EL (cell line): ENCODE measurements at places on chromosomes 6 and 20.

DNA sequence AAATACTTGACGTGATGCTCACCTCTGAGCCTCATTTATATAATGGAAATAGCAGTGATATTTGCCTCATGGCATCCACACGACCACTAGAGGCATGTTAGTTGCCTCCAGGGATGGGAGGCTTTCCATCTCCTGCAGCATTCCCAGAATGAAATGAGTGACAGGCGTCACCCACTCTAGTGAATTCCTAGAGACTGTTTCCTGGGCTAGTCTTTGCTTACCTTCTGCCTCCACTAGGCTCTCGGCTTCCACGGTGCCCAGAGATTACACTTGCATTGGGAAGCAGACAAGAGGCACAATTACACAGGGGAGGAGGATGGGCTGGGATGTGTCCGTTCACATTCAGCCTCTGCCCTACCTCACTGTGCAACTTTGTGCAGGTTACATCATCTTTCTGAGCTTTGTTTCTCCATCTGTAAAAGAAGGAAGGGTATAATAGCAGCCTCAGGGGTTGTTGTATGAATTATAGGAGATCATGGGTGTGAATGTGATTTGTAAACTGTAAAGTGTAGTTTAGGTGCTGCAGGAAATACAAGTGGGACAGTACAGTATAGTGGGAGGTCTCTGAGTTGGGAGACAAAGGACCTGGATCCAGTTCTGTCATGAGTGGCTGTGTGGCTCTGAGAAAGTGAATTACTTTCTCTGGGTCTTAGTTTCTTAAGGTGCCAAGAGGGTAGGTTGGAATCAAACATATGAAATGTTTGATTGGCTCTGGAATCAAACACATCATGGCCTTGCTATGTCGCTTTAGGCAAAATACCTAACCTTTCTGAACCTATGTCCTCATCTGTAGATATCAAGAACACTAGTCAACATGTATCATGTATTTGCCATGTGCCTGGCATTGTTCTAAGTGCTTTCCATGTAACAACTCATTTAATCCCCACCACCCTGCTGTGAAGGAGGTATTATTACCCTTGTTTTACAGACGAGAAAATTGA is 3.6 kb upstream of the VSTM2L start:
- no peak for DNase-seq

- DNase-seq = no peak
Measured at GRCh38 chr6:43823390-43823789, 53.4 kb downstream of the VEGFA start.

GRCh38 chr6:137399881-137400443 is 94.2 kb downstream of the OLIG3 start:
- DNase-seq = no peak

DNA sequence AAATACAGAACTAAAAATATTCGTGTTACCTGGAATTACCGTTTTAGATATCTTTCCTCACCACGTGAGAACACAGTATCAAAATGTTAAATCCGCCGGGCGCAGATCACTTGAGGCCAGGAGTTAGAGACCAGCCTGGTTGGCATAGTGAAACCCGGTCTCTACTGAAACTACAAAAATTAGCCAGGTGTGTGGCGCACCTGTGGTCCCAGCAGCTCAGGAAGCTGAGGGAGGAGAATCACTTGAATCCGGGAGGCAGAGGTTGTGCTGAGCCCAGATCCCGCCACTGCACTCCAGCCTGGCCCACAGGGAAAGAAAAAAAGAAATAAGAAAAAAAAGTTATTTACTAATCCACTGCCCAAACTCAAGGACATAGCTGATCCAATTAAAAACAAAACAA is 4.8 kb upstream of the DDX43 start:
- DNase-seq = no peak

- DNase-seq = no peak
Measured at GRCh38 chr20:15711177-15711576, 862.1 kb downstream of the KIF16B start.
